CD4-positive, alpha-beta T cell treated with Interleukin-4 for 4 hours (primary cell): ENCODE measurements at places on chromosomes 7 and 10.

DNA sequence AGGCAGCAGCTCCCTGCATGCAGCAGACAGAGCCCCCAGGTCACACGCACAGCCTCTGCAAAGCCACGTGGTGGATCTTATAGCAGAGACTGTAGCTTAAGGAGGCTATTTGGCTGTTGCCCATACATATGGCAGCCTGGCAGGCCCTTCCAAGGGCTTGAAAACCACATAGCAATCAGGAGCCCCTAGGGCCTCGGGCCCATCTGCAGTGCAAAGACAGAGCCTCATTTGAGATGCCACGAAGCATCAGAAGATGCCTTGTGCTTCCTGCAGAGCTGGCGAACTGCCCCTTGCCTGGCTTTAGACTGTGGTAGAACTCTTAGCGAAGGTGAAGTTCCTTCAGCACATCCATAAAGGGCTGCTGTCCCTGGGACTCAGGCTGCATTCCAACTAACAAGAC, 309.9 kb downstream of the GRID1 start:
- no peak for DNase-seq

- DNase-seq, result no peak
Measured at GRCh38 chr10:66637273-66638036, 288.4 kb upstream of the LRRTM3 start.

DNA sequence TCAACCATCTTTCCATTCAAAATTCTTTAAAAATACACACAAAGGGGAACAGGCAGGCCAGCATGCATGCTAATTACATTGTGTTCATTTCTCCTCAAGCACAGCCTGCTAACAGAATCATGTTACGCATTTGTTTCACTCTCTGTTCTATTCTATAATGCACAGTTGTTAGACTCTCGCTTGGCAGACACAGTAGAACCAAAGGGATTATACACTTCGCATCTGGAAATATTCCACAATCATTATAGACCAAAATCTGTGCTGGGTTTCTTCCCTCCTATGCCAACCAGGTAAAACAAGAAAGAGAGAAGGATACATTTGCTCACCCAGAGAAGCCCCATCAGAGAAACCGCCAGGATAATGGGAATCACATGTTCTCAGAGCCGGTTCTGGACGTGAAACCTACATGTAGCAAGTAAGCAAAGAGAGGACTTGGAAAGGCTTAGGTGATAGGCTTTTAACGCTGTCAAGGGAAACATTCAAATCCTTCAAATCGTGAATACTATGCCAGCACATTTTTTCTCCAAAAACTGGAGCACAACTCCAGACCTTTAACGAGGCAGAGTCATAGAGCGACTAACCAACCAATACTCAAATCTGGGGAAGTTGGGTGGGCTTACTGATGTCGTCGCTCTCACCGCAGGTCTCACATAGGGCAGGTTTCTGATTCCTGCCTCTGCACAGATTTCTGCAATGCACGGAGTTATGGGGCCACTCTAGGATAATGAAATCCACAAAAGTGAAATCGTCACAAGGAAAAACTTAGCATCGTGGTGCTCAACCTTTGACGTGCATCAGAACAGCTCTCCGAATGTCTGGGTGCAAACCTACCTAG, 380.5 kb upstream of the AUTS2 start:
- DNase-seq, result no peak

DNA sequence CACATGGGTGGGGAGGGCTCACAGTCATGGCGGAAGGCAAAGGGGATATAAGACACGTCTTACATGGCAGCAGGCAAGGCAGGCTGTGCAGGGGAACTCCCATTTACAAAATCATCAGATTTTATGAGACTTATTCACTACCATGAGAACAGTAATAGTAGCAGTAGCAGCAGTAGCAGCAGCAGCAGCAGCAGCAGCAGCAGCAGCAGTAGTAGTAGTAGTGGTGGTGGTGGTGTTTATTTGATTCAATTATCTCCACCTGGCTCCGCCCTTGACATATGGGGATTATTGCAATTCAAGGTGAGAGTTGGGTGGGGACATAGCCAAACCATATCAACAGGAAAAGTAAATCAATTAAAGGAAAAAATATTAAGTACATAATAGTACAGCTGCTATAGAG, 184.7 kb downstream of the LRMDA start:
- no peak for DNase-seq

GRCh38 chr7:78953726-78954363, 499.6 kb downstream of the MAGI2 start:
- DNase-seq, result no peak

DNA sequence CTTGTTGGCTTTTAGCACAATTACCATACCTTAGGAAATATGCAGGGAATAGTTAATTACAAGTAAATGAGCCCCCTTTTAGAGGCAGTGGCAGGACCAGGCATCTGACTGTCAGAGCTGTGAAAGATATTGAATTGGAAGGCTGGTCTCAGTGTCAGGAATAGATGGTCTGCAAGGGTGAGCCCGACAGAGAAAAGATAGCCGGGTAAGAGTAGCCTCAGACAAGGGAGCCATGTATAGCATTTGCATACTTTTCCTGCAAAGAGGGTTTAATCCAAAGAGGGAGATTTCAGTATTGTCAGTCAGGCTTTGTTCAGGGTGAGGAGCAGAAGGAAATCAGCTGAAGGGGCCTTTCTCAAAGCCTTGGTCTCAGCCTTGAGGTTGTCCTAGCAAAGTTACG, 128.9 kb upstream of the FZD1 start:
- no peak for DNase-seq
